GM12892 (cell line): ENCODE measurements at places on chromosomes 12 and 14.

DNA sequence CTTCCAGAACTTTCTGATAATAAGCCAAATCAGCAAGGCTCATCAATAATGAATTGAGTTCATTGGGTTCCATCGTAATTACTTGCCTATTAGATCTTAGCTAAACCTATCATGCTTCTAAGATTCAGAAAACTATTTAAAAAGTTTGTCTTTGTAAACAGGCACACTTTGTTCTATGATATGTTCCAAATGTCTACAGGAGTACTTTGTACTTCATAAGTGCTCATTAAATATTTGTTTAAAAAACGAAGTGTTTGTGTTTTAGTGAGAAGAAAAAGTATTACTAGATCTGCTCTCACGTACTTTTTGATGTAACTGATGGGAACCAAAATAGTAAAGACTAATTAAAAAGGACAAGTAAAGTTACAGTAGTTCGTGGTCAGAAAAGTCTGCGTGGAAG, 172.8 kb upstream of the FLRT2 start:
- no peak for DNase-seq

DNA sequence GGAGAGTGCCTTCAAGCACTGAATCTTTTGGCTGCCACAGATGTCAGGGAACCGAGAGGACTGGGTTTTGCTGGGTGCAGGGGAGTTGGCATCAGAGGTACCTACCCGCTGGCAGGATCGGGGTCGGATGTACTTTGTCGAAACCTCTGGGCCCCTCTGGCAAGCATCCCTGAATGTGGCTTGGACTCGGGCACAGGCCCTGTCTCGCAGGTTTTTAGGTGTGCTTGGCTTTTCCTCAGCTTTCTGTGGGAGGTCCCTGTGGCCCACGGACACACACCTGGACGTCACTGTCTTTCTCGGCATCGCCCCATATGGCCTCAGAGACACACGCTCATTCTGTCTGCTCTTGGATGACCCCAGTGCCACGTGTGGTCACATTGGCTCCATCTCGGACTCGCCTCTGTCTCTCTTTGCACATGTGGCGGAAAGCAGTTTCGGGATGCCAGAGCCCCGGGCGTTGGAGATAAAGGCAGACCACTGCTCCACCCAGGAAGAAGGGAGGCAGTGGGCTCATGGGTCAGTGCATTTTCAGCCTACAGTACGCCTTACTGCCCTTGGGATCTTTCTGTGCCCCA, 769.6 kb upstream of the ALG10B start:
- DNase-seq = no peak

DNA sequence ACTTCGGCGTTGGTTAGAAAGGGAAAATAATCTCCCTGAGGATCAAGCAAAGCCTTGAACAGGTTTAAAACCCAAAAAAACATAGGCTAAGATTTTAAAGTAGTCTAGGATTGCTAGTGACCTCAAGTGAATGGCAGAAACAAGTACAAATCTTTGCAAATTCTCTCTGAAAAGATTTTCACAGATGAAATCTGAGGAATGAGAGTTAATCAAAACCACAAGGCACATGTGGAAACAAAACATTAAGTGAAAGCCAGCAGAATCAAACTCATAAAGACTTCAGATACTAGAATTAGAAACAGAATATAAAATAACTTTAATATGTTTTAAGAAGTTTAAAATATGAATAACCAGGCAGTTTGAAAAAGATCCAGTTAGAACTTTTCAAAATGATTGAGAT, 52.2 kb upstream of the CFL2 start:
- DNase-seq = no peak

GRCh38 chr14:28608443-28608842, 158.1 kb upstream of the FOXG1 start:
- no peak for DNase-seq
